ENCODE measurements at places on chromosomes 6 and 20.
A peak's percentile ranks its signal among the peaks of the same experiment; 100 is the strongest.

DNA sequence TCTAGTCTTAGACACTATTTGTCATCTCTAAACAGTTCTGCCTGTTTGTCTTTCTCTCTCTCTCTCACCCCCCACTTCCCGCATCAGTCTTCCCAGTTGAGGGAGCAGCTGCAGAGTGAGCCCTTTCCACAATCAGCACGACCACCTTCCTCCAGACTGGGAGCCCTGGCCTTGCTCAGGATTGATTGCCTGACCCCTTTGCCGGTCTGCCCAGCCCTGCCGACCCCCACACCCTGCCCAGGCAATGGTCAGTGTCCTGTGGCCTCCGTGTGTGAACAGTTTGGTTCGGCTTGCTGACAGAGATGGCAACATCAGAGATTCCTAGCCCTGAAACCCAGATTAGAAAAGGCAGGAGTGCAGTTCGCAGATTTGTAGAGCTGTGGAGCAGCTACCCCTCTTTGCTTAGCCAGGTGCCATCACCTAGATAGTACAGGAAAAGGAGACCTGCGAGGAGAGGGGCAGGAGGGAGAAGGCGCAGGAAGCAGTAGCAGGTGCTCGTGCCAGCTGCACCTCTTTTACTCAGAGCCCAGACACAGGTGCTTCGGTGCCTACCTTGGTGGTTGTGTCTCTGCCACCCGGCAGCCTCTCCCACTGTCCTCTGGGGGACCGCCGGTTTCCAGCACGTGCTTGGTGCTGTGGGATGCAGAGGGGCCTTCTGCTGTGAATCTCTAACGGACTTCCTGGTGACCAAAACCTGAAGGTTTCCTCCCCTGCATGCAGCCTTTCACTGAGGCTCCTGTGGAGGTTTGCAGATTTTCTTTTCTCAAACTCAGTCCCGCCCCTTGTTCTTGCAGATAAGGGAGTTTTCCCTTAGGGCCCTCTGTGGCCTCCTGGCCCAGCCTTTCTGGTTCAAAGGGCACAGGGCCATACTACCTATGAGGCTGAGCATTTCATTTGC lies 92.4 kb downstream of the SCML4 start:
- DNase-seq, result no peak

DNA sequence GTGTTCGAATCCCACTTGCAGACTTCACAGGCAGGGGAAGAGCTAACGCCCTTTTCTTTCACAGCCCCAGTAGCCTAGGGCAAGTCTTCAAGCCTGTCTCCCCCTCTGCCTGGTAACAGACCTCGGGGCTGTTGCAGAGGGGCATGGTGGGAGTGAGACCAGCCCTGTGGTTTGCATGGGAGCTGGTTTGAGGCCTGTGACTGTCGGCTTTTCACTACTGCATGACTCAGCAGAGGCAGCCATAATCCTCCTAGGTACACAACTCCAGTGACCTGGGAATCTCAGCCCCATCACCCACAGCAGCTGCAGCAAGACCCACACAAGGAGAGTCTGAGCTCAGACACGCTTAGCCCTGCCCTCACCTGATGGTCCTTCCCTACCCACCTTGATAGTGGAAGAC lies 55.3 kb upstream of the POPDC3 start:
- no peak for DNase-seq

DNA sequence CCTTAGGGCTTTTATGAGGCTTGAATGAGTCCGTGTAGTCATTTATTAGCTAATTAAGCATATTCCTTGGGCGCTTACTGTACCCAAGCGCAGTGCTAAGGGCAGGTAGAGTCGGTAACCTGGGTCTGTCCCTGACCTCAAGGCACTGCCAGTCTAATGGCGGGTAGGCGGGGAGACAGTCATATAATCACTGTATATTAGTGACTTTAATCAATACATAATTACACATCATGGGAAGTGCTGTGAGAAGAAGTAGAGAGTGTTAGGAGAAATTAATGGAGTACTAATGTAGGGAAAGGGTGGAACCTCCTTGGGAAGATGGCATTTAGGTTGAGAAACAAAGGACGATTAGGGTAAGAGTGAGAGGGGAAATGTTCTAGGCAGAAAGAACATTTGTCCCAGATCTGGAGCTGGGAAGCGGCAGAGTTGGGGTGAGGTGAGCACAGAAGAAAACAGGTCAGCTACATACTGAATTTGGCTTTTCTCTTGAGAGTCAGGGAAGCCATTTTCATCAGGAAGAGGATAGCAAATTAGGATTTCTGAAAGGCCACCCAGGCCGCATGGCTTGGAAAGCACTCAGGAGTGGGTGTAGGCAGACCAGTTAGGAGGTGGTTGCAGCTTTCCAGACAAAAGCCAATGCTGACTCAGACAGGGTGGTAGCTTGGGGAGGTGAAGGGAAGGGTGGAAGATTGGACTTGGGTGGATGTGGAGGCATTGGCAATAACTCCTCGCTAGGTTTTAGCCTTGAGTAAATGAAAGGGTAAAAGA lies 954 bp upstream of the BLCAP start:
- DNase-seq, result no peak

DNA sequence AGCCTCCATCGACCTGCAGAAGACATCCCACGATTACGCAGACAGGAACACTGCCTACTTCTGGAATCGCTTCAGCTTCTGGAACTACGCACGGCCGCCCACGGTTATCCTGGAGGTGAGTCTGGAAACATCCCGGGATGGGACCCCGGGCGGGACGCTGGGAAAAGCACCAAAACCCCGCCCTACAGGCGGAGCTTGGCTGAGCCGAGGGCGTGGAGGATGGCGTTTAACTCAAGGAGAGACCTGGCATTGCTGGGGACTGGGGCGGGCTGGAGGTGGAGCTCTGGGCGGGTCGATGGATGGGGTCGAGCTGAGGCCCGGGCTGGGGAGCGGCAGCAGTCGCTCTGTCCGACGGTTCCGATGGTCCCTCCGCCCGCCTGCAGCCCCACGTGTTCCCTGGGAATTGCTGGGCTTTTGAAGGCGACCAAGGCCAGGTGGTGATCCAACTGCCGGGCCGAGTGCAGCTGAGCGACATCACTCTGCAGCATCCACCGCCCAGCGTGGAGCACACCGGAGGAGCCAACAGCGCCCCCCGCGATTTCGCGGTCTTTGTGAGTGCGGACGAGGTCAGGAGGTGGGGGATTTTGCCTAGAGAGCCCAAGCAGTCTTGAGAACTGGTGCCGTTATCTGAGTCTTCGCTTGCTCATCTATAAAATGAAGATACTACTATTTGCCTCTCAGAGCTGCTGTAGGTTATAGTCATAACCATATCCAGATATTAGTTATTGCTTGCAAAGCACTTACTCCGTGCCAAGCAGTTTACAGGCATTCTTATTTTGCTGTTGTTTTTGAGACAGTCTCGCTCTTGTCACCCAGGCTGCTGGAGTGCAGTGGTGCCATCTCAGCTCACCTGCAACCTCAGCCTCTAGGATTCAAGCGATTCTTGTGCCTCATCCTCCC lies 3.8 kb downstream of the SPAG4 start:
- DNase-seq, result peak; percentile 84

- no peak for DNase-seq
These were observed 83.3 kb downstream of the MTFR2 start for GRCh38 chr6:136166815-136167214.

DNA sequence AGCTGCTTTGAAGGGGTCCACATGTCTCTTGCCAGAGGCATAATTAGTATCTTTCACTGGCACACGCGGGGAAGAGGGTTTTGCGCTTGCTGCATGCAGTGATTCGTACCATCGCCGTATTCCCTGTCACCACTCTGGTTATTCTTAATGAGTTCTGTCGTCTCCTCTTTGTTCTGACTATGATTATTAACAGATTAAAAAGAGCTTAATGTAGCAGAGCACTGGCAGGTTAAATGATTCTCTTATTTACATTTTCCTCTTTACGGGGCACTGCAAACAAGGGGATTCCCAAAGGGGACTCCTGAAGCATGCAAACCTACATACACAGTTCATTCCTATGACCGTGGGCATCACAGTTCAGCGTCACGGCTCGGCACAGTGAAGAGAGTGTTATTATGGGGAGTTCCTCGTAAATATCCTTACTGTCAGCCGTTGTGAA lies 204.8 kb downstream of the DTNBP1 start:
- DNase-seq, result no peak

DNA sequence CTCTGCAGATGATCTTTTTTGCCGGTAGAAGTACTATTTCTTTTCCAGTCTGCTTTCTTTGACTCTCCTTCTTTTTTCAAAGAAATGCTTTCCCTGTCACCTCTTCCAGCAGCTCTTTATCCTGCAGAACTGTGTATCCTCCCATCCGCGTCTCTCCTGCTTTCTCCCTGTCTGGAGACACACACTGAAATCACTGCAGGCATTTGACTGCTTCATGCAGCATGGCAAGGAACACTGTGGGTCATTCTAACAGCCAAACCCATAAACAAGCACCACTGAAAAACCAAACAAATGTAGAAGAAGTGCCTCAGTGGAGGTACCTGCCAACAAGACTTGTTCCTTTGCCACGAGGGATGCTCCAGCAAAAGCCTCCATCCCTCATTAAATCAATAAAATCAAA lies 403.7 kb upstream of the CITED2 start:
- no peak for DNase-seq

DNA sequence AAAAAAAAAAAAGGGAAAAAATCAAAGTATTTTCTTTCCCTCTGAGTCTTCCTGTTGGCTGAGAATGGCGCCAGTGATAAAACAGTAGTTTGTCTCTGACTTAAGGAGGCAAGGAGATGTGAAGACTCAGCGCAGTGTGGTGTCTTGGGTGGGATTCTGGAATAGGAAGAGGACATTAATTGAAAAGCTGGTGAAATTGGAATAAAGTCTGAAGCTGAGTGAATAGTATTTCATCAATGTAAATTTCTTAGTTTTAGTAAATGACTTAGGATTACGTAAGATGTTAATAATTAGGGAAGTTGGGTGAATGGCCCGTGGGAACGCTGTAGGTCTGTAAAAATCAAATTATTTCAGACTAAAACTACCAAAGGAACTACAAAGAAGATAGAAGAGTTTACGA lies 122.8 kb upstream of the ZNF217 start:
- no peak for DNase-seq

DNA sequence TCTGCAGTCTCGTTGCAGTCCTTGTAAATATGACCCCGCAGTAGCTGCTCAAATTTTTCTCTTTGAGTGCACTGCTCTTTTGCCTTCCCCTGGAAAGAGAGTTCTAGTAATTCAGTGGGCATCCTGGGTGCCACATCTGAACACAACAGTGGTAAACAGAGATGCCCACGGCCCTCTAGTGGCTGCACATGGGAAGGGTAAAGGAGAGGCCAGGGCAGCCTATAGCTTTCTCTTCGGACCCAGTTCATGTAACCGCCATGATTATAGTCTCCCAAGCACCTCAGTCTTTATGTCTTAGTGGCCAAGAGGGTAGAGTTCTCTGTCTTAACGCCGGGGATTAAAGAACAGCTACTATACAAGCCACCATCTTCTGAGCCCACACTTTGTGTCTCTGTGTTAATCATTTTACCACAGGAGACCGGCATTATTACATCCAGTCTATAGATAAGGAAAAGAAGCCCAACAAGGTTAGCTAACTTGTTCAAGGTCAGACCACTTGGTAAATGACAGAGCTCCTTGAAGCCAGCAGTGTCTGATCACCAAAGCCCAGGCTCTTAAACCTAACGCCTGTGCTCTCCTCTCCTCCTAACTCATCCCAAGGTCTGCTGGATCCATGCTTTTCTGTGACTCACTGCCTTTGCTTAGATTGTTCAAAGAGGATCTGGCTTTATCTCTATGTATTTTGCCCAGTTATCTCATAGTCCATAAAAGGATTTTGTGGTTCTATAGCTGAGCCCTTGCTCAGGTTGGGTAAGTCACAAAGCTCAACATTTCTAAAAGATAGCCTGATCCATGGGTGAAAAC lies 81.8 kb downstream of the ISM1 start:
- DNase-seq, result no peak

- no peak for DNase-seq
These were observed 324.9 kb upstream of the CITED2 start for GRCh38 chr6:139699335-139699734.

- no peak for DNase-seq
These were observed 43.0 kb downstream of the F13A1 start for GRCh38 chr6:6277413-6277812.

- DNase-seq, result no peak
These were observed 34.2 kb upstream of the KCNK5 start for GRCh38 chr6:39263303-39264037.

- DNase-seq, result no peak
These were observed 19.5 kb downstream of the MAP1LC3A start for GRCh38 chr20:34578025-34578424.

DNA sequence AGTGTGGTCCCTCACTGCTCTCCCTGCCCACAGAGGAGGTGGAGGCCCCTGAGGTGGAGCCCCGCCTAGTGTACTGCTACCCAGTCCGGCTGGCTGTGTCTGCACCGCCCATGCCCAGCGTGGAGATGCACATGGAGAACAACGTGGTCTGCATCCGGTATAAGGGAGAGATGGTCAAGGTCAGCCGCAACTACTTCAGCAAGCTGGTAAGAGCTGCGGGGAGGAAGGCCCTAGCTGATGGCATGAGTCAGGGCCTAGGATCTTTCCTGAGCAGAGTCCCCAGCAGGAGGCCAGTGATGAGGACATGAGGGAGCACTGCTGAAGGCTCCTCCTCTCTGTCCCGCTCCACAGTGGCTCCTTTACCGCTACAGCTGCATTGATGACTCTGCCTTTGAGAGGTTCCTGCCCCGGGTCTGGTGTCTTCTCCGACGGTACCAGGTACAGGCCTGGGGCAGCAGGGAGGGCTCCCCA lies 11.2 kb downstream of the PCIF1 start:
- DNase-seq, result no peak

GRCh38 chr20:278607-279571 lies 11.7 kb downstream of the C20orf96 start:
- DNase-seq, result no peak

- no peak for DNase-seq
These were observed 3.2 kb upstream of the SLC17A9 start for GRCh38 chr20:62949153-62949821.

DNA sequence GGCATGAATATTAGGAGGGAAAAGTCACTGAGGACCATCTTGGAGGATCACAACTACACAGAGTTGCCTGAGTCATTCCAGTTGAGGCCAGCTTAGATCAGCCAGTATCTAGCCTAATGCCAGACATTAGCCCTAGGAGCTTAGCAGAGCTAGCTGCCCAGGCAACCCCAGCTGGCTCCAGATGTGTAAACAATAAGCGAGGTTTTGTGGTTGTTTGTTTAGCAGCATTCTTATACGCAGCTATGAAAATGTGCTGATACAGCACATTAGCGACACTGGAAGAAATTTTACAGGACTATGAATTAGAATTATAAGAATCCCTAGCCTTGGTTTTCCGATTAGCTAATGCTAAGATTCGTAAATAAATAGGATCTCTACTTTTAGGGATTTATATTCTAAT lies 59.3 kb downstream of the BTBD3 start:
- DNase-seq, result no peak

- no peak for DNase-seq
These were observed 10.4 kb downstream of the CALHM6 start for GRCh38 chr6:116471531-116471930.

- no peak for DNase-seq
These were observed 40.5 kb upstream of the PLN start for GRCh38 chr6:118507636-118508035.

GRCh38 chr6:91324711-91325110 lies 737.8 kb upstream of the MAP3K7 start:
- DNase-seq, result no peak

DNA sequence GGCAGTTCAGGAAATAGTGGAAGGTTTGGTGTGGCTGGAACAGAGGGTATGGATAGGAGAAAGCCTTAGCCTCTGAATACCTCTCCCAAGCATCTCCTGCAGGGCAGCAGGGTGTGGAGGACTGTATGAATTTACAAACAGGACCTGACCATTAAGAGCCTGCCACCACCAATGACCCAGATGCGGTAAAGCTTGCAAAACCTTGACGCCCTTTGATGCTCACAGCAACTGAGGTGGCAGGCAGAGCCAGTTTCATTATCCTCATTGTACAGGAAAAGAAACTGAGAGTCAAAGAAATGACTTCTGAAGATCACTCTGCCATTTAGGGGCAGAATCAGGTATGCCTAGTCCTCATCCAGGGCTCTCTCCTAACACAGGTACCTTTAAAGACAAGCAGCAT lies 2.4 kb downstream of the HM13 start:
- no peak for DNase-seq

Data from D721Med (cell line).